ENCODE measurements at places on chromosomes 11 and 22.

DNA sequence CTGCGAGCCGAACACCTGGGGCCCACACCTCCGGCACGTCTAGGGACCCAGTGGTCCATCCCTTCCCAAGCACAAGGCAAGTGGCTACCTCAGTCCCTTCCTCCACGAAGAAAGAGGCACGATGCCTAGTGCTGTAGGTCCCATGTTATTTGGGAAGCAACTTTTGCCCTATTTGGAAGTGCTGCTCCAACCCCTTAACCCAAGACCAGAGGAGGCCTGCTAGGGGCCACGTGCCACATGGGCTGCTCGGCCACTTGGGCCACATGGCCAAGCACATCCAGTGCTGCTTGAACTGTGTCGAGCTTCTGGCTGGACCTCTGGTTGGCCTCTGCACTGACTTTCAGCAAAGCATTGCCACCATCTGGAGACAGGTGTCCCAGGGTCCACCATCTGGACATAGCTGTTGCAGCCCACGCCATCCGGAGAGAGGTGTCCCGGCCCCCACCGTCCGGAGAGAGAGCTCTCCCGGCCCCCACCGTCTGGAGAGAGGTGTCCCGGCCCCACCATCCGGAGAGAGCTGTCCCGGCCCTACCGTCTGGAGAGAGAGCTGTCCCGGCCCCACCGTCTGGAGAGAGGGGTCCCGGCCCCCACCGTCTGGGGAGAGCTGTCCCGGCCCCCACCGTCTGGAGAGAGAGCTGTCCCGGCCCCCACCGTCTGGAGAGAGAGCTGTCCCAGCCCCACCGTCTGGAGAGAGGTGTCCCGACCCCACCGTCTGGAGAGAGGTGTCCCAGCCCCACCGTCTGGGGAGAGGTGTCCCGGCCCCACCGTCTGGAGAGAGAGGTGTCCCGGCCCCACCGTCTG, 6.5 kb upstream of the B4GALNT4 start:
- DNase-seq = no peak

DNA sequence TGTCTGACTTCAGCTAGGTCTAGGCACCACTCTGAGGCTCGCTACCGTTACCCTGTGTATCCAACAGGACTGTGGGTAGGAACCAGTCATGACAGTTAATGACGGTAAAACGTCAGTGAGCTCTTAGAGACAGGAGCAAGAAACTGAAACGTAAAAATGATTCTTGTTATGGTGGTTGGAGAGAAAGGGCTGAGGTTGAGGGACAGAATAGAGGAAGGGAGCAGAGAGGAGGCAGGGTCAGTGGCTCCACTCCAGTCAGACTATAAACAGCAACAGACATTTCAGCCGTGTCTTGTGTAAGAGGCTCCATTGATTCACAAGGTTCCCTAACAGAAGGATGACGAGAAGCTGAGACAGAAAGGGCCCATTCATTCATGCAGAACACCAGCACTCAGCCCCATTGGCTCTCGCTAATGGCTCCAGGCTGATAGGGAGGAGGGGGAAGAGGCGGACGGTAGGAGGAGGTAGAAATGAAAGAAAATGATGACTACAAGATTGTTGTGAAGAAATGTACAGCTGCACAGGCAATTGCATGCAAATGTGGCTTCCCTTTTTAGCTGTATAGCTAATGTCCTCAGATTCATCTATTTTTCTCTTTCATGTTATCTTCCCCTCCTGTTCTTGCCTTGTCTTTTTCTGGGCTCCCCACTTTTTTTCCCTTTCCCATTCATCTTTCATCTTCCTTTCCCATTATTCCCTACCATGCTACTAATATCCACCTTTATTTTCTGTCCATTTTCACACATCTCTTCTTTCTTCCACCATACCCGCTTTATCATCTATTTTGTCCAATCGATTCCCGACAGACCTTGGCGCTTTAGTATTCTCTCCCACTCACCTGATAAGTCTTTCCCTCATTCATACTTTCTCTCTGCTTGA, 34.3 kb downstream of the ETS1 start:
- DNase-seq = no peak

DNA sequence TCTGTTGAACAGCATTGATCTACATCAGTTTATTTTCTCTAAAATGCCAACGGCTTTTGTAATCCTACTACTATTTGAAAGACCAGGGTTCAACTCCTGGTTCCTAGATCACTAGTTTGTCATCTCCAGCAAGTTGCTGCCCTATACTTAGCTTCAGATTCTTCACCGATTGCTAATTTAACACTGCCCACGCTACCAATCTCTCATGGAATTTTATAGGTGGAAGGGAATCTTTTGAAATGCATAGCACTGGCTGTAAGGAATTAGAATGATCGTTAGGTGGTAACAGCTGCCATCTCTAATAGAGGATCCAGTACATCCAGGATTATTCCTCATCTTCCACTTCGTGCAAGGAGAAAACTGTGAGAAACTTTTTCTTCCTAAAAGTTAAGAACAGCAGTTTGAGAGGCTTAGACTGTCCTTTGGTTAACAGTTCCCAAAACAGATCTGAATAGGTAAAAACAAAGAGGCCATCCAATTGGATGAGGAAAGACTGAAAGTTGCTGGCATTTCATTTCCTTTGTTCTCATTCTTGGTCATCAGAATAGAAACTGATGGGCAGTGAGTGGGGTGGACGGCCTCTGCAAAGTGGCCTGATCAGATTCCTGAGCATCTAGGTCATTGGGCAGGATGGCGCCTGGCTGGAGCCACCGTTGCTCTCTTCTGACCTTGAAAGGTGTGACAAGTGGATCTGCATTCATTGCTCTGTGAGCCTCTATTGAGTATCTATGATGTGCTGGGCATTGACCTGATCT, 236.3 kb upstream of the SORL1-AS1 start:
- DNase-seq = no peak

- DNase-seq = no peak
Measured at GRCh38 chr11:85673393-85673792, 8.5 kb upstream of the CREBZF start.

GRCh38 chr11:12070446-12071267, 39.7 kb upstream of the MICAL2 start:
- DNase-seq = no peak

- no peak for DNase-seq
Measured at GRCh38 chr11:69333879-69334278, 39.9 kb downstream of the MYEOV start.

DNA sequence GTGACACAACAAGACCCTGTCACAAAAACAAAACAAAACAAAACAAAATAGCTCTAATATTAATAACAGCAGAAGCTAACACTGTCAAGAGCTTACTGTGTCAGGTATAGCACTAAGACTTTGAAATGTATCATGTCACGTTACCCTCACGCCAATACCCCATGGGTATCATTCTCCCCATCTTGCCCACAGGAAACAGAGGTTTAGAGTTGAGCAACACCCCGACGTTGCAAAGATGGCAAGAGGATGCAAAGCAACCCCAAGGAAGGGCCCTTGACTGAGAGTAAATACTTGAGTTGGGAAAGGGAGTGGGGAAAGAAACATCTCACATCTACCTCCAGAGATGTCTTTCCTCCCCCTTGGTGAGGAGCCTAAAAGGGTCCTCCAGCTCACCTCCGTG, 366.8 kb downstream of the LARGE1 start:
- DNase-seq = no peak

DNA sequence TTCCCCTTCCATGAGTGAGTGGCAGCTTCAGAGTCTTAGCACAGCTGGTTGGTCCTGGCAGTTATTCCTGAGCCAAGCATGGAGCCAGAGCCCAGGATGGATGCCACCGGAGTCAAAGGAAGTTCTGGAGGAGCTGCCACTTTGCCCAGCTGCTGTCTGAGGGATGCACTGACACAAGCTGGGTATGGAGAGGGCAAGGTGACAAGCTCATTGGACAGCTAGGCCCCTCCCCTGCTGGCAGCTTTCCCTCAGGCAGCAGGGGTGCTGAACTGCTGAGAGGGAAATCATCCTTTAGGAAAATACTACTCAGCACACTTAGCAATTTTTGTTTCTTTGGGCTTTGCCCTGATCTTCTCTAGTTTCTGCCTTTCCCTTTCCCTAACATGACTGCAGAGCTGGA, 99.3 kb upstream of the SESN3 start:
- DNase-seq = no peak

GRCh38 chr11:34637303-34637702, 16.4 kb downstream of the EHF start:
- no peak for DNase-seq

GRCh38 chr22:31637891-31638618, 24.0 kb downstream of the PISD start:
- DNase-seq = no peak

- DNase-seq = no peak
Measured at GRCh38 chr11:128491195-128491936, 96.0 kb downstream of the ETS1 start.

- no peak for DNase-seq
Measured at GRCh38 chr11:17423533-17424310, 35.3 kb upstream of the KCNJ11 start.

DNA sequence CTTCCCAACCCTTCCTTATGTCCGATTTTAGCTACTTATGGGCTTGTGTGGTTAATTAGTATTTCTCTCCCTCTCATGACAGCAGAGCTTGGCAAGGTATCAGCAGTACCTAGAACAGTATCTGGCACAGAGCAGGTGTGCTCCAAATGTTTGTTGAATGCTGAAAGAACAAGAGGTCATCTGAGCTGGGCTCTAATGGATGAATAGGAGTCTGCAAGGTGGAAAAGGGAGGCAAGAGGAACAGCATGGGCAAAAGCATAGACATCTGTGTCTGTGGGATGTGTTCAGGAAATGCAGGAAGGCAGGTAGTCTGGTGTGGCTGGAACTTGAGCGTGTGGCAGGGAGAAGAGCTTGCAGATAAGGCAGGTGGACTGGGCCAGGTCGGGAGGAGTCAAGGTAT, 19.0 kb downstream of the PRG3 start:
- DNase-seq = no peak

GRCh38 chr11:134483857-134484256, 71.8 kb upstream of the B3GAT1 start:
- no peak for DNase-seq

GRCh38 chr11:69773626-69774353, 1.4 kb downstream of the FGF4 start:
- no peak for DNase-seq
